ENCODE measurements at places on chromosomes 5 and 9.

- DNase-seq: no peak
Measured at GRCh38 chr9:27768781-27769180, 195.5 kb upstream of the C9orf72 start.

GRCh38 chr9:134420974-134421432, 94.7 kb downstream of the RXRA start:
- no peak for DNase-seq

- DNase-seq: no peak
Measured at GRCh38 chr5:115656404-115656803, 30.6 kb upstream of the TMED7 start.

GRCh38 chr5:115379622-115380344, 83.3 kb upstream of the CCDC112 start:
- DNase-seq: no peak

Measured in AML-193 (cell line).